ENCODE measurements at places on chromosomes 4 and X.

DNA sequence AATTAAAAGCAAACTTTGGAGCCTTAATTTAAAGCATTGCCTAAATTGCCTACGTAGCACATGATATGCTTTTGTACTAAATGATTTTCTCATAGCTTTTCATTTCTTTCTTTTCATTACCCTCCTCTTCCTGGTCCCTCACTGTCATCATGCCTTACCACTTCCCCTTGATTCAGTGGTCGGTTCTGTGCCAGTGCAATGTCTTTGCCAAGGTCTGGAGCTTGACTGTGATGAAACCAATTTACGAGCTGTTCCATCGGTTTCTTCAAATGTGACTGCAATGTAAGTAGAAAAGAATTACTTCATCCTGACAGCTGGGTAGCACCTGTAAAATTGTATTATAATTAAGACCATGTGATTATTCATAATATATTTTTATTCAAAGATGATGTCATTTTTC, 72.5 kb downstream of the C4orf46 start:
- DNase-seq, result no peak

DNA sequence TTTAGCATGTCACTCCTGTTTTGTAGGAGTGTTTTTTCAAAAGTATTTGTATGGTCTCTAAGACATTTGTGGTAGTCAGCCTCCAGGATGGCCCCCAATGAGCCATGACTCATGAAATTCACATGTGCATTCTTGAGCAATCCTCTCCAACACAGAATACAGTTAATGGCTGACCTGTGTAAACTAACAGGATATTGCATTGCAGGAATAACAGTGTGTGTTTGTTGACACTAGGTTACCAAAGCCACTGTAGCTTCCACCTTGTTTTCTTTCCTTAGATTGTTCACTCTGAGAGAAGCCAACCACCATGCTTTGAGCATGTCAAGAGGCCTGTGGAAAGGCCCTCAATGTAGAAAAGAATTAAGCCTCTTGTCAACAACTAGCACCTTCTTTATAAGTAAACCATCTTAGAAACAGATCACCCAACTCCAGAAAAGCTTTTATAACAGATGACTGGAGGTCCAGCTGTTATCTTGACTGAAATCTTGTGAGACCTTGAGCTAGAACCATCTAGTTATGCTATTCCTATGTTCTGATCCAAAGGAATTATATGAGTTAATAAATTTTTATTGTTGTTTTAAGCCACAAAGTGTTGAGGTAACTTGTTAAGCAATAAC, 28.5 kb downstream of the TBCK start:
- DNase-seq, result no peak

DNA sequence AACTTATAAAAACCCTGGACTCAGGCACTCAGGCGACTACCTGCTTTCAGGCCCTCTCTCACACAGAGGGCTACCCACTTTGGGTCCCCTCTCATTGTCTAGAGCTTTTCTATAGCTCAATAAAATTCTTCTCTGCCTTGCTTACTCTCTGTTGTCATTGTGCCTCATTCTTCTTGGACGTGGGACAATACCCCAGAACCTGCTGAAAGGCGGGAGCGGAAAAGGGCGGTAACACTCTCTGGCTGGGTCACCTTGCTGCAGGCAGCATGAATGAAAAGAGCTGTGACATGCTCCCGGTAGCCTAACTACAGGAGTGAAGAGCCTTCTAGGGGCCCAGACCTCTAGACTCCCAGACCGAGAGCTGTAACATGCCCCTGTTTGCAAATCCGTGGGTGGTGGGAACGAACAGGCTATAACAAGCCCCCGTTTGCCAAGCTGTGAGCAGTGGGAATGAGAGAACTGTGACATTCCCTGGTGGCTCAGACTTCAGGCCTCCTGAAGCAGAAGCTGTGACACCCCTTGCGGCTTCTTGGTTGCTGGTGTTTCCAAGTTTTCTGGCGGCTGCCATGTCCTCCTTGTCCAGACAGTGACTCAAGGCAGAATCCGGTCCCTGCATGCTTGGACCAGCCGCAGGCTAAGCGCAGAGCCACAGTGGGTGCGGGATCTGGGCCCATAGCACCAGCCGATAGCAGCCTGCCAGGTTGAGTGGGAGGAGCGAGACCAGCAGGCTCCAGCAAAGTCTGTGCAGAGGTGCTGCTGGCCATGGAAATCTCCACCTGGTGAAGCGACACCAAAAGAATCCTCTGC, 684.6 kb downstream of the ARAP2 start:
- DNase-seq, result no peak

GRCh38 chr4:100147198-100147597, 43.1 kb downstream of the DDIT4L start:
- no peak for DNase-seq

- DNase-seq, result no peak
Observed at GRCh38 chr4:38865445-38865844, 2.2 kb upstream of the FAM114A1 start.

- DNase-seq, result no peak
Observed at GRCh38 chr4:124938836-124939235, 226.3 kb upstream of the ANKRD50 start.

DNA sequence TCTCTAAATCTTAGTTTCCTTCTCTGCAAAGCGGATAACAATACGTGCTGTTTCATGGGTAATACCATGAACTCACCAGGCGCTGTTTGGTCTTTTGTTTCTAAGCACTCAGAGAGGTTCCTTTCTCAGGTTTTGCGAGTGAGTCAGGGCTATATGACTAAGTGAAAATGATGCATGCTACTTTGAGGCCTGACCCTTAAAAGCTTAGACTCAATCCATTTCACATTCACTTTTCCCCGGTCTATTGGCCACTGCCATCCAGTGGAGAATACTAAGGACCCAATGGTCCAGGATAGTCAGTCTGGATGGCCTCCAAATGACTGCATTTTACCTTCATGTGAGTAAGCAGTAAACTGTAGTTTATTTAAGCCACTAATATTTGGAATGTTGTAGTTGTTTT, 400.8 kb upstream of the SLIT2 start:
- no peak for DNase-seq

GRCh38 chrX:43805579-43805978, 76.7 kb downstream of the MAOB start:
- DNase-seq, result no peak

- DNase-seq, result no peak
Observed at GRCh38 chr4:126701756-126702155, 931.0 kb upstream of the INTU start.

GRCh38 chr4:22897520-22898108, 204.9 kb downstream of the GBA3 start:
- no peak for DNase-seq

- no peak for DNase-seq
Observed at GRCh38 chr4:118736900-118737299, 51.7 kb downstream of the METTL14 start.

DNA sequence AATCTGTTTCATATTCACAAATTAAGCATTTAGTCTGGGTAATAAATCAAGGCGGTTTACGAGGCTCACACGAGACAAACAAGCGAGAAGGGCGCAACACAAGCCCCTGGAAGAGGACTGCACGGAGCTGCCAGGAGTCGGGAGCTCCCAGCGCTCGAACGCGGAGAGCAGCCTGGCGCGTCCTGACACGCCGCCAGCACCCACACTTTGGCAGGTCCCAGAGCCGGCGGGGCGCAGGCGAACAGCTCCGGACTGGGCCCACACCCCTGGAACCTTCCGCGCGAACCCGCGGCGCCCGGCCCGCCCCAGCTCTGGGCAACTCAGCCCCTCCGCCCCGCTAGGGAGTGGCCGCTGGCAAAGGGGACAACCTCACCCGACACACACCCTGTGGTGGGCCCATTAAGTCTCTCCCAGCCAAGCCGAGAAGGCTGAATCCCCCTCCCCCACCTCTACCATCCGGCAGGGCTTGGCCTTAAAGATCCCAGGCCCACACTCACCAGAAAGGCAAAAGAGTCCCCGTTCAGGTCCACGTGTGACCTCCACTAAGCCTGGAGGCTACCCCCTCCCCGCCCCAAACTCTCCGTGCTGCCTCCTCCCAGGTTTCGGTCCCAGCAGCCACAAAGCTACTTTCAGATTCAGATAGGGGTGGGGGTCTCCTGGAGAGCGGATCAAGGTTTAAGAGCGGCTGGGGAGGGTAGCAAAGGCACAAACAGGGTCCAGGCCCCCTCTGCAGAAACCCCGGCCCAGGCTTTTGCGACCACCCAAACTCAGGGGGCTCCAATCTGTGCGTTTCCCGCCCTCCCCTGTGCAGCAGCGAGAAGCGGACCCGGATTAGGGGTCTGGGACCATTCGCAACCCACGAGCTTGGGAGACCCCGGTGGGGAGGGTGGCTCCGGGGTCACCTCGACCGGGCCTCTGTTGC, 47.5 kb upstream of the BCOR start:
- DNase-seq, result no peak

DNA sequence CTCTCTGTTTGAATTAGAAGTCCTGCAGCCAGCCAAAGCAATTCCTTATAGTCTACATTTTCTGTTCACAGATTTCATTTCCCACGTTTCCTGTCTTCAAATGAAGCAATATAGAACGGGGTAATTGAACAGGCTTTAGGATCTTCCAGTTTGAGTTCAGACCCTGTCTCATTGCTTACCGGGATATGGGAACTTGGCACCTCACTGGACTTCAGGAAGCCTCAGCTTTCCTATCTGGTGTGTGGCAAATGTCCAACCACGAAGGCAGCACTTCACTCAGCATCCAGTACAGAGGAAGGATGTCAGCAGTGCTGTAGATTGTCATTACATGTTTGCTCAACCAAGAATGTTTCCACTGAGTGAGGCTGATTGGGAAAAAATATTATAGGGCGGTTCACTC, 271.1 kb upstream of the ZFP42 start:
- no peak for DNase-seq

GRCh38 chr4:165872461-165873297, at the start of gene TLL1:
Gene TLL1, plus strand, starts transcription at chr4:165873237. Its CDS starts 668 bp downstream, at chr4:165873905.
- no peak for DNase-seq

DNA sequence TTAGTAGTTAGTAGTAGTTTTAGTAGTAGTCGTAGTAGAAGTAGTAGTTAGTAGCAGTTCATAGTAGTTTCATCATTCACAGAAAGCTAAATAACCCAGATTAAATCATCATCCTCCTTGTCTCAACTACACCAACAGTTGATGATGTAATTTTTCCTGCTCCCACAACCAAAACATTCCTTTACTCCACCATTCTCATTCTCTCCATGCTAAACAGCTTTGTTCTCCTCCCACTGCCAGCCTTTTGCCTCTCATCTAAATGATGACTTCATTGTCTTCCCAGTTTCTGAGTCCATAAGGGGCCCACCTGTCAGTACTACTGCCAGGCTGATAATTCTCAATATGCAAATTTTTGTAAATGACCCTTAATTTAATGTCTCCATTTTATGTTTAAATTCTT, 68.9 kb downstream of the ARHGAP24 start:
- DNase-seq, result no peak

DNA sequence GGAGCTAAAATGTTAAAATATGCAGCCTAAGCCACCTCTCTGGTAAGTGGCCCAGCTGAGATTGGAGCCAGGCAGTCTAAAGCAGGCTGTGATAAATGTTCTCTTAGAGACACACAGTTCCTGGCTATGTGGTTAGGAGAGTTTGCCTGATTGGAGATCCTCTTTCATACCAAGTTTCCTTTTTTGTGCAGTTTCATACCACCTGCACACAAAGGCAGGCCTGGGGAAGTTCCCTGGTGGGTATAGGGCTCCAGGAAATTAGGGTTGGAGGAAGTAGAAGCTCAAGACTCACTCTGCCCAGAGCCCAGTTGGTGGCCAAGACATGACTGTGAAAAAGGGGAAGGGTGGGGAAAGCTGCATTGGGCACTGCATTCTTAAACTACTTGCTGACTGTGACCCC, 16.9 kb downstream of the CYBB start:
- no peak for DNase-seq

GRCh38 chr4:30005995-30006394, 714.2 kb upstream of the PCDH7 start:
- DNase-seq, result no peak

GRCh38 chr4:74661427-74662201, 132.7 kb downstream of the BTC start:
- no peak for DNase-seq

GRCh38 chr4:175051974-175052373, 133.8 kb downstream of the ADAM29 start:
- DNase-seq, result no peak

- no peak for DNase-seq
Observed at GRCh38 chr4:10046471-10046870, 25.2 kb upstream of the SLC2A9 start.

- no peak for DNase-seq
Observed at GRCh38 chr4:11626066-11626465, 197.4 kb upstream of the HS3ST1 start.

- DNase-seq, result peak; percentile 9
Observed at GRCh38 chr4:54971474-54971950, 153.9 kb downstream of the KDR start.

- no peak for DNase-seq
Observed at GRCh38 chrX:104315555-104315954, 60.8 kb upstream of the ESX1 start.

GRCh38 chrX:68876731-68877130, 47.9 kb downstream of the EFNB1 start:
- no peak for DNase-seq

- no peak for DNase-seq
Observed at GRCh38 chr4:186827534-186827897, 103.9 kb upstream of the FAT1 start.

DNA sequence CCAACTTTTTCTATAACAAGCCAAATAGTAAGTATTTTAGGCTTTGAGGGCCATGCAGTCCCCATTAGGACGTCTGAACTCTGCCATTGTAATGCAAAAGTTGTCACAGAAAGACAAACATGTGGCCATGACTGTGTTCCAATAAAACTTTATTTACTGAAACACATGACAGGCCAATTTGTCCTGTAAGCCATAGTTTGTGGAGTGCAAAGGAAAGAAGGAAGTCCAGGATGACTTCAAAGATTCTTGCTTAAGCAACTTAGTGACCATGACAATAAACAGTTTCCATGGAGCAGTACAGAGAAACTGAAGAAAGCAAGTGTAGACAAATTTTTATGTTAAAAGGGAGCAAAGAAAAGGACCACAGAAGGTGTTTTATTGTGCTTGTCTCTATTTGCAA, 35.0 kb upstream of the MYOZ2 start:
- DNase-seq, result no peak

- DNase-seq, result no peak
Observed at GRCh38 chr4:72377491-72378194, 191.4 kb downstream of the ADAMTS3 start.

DNA sequence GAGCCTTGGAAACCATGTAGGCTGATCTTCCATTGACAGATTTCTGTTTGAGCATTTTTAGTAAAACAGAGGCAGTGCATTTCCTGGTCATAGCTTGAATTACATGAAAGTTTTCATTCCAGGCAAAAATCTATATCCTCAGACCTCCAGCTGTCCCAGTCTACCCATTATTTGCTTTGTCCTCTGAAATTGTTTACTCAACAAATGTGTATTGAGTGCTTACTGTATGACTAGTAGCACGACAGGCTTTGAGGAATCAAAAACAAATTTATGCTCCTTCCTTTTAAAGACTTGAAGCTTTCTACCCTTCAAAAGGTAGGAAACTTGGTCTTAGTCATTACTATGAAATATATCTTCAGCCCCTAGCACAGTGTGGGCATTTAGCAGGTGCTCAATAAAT, 307.9 kb upstream of the IGFBP7 start:
- no peak for DNase-seq

GRCh38 chrX:32966821-32967355, 244.5 kb downstream of the DMD start:
- DNase-seq, result no peak

GRCh38 chr4:188109157-188109755, at the start of gene TRIML2:
Gene TRIML2, minus strand, starts transcription at chr4:188109603. Its CDS starts 4,235 bp downstream, at chr4:188105368.
- no peak for DNase-seq

- no peak for DNase-seq
Observed at GRCh38 chr4:10762561-10762960, 78.0 kb upstream of the CLNK start.
